NB4 (cell line): ENCODE measurements at places on chromosomes 16 and 17.

- DNase-seq = peak; percentile 37
Measured at GRCh38 chr17:27049104-27049784, 244.7 kb upstream of the WSB1 start.

DNA sequence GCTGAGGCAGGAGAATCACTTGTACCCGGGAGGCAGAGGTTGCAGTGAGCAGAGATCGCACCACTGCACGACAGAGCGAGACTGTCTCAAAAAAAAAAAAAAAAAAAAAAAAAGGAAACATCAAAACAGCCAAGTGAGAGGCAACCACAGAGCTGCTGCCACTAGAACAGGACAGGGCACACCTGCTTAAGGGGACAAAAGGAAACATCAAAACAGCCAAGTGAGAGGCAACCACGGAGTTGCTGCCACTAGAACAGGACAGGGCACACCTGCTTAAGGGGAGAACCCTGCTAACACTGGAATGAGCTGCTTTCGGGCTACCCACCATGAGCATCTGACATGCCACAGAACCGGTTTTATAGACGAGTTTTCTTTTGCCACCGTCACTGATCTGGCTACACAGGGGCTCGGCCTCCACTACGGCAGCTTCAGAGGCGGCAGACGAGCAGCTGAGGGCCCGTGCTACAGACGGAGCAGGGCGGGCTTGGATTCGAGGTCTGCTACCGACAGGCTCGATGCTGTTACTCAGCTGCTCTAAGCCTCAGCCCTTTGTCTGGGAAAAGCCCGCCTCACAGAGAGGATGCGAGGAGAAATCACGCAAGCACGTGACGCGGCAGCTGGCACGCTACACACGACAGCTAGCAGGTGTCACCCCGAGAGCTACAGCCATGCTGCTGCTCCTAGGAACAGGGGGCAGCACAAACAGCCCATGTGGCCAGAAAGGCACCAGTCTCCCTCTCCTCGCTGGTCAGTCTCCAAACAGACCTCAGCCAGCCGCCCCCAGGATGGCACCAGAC, 2.0 kb downstream of the P4HB start:
- DNase-seq = peak; percentile 49

DNA sequence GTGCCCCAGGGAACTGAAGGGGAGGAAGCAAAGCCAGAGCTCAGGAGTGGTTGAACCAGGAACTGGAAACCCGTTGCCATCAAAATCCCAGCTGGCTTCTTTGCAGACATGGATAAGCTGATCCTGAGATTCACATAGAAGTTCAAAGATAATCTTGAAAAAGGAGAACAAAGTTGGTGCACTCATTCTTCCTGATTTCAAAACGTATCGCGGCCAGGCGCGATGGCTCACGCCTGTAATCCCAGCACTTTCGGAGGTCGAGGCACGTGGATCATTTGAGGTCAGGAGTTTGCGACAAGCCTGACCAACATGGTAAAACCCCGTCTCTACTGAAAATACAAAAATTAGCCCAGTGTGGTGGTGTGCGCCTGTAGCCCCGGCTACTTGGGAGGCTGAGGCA, 7.1 kb downstream of the RAP1GAP2 start:
- no peak for DNase-seq

- DNase-seq = no peak
Measured at GRCh38 chr16:85169333-85170065, 57.2 kb upstream of the CIBAR2 start.

GRCh38 chr17:9254841-9255240, 233.5 kb downstream of the NTN1 start:
- no peak for DNase-seq

DNA sequence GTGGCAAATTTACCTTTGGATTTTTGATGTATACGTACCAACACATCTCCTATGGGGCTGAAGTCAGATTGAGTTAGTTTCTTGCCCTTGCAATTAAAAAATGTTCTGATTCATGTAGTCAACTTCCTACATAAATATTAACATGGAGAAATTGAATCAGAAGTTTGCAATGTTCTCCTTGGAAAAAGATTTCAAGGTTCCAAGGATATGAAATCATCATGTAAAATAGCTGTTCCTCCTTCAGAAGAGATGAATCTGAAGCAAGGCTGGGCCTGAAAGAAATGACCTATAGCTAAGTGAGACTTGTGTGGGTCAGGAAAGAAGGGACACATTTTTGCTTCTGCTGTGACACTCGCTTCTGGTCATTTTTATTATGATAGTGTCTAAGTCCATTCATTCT, 131.7 kb downstream of the RGS9 start:
- no peak for DNase-seq

DNA sequence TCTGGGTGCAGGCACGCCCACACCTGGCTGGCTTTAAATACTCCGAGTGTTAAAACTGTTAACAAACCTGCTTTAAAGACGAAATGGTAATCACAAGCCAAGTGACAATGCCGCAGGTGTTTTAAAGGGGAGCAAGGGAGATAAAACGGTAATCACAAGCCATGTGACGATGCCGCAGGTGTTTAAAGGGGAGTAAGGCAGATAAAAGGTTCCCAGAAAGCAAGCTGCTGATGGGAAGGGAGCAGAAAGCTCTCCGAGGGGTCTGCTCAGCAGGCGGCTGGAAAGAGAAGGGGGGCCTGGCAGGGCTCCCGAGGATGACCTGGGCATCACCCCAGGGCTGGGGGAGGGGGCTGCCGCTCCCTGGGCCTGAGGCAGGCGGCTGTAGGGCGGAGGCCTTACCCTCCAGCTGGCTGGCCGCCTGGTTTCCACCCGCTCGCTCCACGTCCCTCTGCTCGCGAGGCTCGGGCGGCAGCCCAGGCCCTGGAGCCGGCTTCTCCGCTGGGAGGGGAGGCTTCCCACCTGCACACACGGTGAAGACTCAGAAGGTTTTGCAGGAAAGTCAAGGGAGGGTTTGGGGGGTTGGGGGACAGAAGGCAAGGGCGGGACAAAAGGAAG, 12.1 kb downstream of the NDUFAF8 start:
- DNase-seq = no peak

DNA sequence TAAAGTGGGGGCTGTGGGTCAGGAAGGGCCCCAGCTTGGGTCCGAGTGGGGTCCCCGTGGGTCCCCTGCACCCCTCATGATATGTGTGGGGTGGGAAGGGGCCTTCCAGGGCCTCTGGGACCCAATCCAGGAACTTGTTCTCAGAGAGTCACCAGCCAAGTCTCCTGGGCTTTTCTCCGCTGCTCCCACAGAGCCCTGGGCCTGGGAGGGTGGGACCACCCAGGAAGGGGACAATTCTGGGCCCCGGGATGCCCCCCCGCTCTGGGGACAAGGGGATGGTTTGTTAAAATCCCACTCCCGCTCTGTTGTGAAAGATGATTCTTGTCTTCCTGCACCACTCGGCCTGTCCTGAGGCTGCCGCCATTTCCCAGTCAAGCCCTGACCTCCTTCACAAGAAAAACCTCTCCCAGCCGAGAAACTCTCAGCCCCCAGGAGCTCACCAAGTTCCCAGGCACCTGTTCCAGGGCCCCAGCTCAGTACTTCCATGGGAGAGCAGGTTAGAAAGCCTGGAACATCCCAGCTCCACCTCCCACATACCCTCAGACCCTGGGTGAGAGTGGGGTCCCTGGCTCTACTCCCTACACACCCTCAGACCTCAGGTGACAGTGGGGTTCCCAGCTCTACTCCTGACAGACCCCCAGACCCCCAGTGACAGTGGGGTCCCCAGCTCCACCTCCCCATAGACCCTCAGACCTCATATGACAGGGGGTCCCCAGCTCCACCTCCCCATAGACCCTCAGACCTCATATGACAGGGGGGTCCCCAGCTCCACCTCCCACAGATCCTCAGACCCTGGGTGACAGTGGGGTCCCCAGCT, 75.1 kb downstream of the METRNL start:
- DNase-seq = no peak

DNA sequence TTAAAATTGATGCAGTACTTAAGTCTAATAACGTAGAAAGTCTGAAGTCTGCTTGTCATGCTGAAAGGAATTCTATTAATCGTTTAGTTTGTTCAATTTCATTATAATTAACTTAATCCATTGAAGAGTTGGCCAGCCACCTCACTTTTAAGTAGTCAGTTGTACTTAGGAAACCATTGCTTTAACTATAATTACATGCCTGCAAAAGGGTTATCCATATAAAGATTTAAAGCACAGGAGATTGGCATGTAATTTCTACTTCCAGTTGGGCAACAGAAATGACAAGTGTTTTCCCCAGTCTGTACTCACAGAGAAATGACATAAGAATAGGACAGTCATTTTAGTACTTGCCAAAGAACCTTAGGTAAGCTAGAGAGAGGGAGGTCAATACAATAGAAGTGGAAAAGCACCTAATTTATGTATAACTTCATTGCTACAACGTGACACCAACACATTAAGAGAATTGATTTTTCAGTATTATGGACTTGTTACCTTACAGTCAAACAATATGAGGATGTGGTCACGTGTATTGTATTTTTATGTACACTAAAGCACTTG, 3.7 kb upstream of the USP32 start:
- DNase-seq = peak; percentile 57

DNA sequence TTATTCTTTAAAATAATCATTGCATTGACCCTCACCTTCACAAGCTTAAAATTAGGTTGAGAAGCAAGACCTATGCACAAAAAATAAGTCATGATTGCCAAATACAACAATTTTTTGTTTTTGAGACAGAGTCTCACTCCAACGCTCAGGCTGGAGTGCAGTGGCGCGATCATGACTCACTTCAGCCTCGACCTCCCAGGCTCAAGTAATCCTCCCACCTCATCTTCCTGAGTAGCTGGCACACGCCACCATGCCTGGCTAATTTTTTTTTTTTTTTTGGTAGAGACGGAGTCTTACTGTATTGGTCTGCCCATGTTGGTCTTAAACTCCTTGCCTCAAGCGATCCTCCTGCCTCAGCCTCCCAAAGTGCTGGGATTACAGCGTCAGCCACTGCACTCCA, 24.2 kb downstream of the ZNF652 start:
- peak; percentile 72 for DNase-seq

DNA sequence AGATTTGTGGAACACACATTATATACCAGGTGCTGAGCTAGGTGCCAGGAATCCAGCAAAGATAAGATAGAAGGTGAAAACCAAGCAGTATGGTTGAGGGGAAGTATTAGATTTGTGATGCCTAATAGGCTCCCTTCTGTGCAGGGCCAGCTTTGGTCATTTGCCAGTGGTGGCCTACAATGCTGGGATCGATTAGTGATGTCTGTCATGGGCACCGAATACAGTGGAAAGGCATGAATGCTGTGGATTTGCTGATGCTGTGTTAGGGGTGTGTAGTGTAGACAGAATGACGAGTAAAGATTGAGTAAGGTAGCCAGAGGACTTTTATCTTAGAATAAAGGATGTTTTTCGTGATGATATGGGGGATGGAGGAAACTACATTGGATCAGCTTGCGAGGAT, 48.9 kb downstream of the SNX29 start:
- DNase-seq = no peak
